ENCODE measurements at places on chromosomes 3 and 15.

DNA sequence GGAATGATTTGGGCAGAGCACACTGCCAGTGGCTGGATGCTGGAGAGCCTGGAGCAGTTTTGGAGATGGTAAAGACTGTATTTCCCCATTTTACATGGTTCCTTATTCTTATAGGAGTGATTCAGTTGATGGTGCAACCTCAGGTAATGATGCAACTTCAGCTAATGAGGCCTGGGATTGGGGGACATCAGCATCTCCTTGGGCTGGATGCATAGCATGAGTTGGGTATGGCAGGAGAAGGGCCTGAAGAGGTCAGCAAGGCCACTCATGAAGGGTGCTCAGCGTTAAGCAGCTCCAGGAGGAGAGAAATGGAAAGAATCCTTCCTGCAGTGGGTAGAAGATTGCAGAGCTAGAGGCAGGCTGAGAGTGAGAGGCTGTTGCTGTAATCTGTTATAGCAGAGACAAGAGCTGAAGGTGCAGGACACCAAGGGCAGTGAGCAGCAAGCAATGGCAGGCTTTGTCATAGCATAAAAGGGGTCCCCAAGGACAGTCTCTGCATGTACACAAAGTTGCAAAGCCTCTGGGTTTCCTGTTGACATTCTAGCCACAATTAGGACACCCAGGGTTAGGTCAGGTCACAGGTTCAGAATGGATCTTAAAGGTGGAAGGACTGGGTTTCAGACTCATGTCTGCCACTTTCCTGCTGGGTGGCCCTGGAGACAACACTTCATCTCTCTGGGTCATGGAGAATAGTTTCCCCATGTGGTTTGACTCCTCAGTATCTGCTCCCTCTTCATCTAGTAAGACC is 29.5 kb upstream of the SNRK start:
- no peak for DNase-seq

DNA sequence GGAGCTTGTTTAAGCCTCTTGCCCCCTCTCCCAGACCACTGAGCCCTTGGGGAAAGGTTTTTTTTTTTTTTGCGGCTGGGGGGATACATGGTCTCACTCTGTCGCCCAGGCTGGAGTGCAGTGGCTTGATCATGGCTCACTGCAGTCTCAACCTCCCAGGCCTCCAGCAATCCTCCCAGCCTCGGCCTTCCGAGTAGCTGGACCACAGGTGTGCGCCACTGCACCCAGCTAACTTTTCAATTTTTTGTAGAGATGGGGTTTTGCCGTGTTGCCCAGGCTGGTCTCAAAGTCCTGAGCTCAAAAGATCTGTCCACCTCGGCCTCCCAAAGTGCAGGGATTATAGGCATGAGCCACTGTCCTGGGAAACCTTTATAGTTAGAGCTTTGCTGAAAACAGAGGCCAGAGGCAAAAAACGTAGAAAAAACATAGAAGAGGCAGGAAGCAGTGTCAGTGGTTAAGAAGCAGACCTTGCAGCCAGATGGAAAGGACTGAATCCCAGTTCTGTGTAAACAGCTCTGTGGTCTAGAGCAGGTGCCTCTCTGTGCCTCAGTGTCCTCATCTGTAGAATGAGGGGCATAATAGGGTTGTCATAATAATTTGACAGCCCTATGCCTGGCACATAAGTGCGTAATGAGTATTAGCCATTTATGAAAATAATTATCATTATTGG is 33.1 kb downstream of the CMTM7 start:
- no peak for DNase-seq

DNA sequence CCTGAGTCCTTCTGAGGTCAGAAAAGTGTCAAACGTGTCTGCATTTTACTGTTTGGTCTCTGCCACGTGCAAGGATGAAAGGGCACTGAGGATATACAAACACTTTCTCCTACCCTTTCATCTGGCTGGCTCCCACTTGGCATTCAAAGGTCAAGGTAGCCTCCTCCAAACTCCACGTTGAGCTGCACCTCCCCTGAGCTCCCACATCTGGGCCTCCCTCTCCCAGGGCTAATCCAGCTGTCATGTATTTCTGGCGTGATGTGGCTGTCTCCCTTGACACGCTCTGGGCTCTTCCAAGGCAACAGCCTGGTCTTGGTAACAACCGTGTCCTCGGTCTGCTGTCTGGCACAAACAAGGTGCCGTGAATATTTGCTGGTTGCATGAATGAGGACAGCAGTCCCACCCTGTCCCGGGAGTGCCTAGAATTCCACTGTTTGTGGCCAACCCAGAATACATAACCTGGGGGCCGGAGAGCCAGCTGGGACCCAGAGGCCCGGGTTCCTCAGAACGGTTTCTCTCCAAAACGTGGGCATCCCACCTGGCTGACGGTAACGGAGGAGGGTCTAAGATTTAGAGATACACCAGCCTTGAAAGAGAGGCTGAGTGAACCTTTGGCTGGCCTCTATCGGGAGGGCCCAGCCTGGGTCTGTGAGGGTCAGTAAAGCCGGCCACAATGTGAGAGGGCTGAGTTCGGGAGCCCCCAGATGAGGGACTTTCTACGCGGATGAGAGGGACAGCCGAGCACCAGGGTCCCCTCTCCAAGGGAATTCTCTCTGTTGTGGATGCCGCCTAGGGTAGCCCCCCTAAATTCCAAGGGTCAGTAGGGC is 767 bp downstream of the GLT8D1 start:
- DNase-seq: peak; percentile 51

DNA sequence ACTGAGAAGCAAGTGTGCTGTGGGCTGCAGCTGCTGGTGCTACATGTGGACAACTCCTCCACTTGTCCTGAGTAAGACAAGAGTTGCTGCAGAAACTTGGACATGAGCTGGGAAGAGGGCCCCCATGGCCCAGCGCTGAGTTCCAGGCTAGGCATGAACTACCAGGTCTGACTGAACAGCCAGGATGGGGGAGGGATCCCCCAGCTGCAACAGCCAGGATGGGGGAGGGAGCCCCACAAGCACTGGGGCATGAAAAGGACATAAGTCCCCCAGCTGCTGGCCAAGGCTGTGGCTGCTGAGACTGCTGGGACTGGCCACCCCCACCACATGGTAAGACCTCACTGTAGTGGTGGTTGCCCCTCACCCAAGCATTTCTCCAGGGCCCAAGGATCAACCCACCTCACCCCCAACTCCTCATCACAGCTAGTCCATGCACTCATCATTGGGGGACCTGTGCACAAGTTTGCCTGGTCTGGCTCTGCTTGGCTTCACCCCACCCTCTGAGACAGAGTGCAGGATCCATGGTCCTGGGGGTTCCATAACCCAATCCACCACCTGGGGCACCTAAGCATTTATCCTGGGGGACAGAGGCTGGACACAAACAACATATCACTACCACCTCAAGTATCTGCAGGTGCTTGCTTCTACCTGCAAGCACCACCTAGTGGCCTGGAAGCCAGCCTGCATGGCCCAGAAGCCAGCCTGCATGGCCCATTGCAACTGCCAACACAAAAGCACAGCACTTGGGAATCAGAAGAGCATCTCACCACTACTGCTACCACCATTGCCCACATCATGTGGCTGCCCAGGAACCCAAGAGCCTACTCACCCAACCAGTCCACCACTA is 84.5 kb upstream of the STT3B start:
- peak; percentile 83 for DNase-seq

GRCh38 chr15:68315035-68315434 is 37.5 kb downstream of the FEM1B start:
- DNase-seq: peak; percentile 13

- DNase-seq: no peak
Observed at GRCh38 chr3:71360180-71360579, 223.3 kb downstream of the FOXP1 start.

DNA sequence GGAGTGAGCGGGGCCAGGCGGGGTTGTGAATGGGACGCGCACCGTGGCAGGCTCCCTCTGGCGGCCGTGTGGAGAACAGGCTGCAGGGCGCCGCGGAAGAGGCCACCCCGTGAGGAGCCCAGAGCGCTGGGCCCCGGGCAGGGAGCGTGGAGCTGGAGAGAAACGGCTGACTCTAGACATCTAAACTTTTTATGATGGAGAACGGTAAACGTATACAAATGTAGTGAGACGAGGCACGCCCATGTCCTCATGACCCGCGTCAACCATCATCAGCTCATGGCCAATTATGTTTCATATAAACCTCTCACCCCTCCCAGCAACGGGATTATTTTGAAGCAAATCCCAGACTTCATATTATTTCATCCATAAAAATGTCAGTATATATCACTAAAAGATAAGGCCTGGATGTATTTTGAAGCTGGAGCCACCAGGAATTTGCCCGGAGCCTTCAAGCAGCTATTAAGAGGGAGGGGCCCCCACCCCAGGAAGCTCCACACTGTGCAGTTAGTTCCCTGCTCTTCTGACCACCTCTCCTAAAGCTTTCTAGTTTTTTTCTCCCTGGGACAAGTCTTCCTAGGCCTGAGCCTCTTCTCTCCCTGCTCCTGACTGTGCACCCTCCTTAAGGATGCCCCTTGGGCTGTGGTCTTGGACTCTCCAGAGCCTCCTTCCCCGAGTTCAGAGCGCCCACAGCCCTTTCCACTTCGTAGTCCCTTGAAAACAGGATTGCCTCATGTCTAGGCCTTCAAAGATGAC is 149.5 kb downstream of the SMAD6 start:
- peak; percentile 94 for DNase-seq

DNA sequence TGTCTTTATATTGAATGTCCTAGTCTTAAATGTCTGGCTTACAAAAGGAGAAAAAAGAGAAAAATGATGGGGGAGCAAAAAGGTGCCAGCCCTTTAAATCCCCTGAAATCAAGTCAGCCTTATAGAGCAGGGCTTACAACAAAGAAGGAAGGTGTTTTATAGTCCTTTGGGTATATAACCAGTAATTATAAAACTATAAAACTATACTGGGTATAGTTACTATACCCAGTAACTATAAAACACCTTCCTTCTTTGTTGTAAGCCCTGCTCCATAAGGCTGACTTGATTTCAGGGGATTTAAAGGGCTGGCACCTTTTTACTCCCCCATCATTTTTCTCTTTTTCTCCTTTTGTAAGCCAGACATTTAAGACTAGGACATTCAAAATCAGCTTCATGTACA is 598.0 kb upstream of the SEMA6D start:
- no peak for DNase-seq

DNA sequence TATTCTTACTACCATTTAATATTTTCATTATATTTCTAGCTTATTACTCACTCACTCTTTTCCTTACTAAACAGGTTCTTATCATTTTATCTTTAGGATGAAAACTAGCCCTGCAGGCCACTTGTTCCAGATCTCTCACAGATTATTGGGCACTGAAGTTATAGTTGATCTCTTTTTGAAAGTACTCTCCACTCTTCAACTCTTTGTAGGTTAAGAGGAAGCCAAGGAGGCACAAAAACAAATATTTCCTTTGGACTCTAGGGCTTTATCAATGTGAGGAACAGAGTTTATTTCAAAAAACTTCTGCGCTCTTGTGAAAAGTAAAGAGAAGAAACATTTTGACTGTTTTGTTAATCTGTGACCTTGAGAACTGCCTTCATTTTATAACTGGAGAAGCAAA is 96.0 kb upstream of the NPHP3 start:
- DNase-seq: no peak

DNA sequence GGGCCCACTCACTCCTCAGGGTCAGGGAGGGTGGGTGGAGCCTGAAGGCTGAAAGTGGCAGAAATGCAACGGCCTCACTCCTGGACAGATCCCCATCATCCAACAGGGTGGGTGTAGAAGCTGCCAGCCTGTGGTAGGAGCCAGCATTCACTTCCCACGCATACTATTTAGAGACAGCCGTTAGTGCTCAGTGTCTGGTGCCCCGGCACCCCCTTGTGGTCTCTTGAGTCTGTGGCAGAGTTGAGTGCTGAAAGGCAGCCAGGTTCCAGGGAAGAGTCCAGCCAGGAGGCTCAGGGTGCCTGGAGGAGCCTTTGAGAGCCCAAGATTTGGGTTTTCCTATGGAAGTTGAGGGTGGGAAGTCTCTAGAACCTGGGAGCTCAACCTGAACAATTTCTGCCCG is 2.1 kb upstream of the GNAT1 start:
- DNase-seq: peak; percentile 91

GRCh38 chr15:50210462-50211157 is 28.6 kb downstream of the SLC27A2 start:
- DNase-seq: peak; percentile 86

DNA sequence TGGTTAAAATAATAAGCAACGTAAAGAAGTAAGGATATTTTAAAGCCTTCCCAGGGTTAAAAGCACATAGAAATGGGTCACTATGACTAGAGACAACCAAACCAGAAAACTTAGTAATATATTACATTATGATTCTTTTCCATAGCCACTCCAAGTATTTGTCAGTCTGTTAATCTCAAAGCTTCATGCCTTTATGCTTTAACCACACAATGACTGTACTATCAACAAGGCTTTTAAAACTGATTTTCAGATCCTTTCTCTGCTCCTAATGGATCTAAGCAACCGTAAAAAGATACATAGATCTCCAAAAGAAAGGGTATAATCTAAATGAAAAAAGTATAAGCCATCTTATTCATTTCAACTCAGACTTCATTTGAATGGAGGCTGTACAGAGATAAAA is 14.4 kb downstream of the SECISBP2L start:
- no peak for DNase-seq

GRCh38 chr3:177946936-177947335 is 589.3 kb upstream of the KCNMB2 start:
- no peak for DNase-seq

DNA sequence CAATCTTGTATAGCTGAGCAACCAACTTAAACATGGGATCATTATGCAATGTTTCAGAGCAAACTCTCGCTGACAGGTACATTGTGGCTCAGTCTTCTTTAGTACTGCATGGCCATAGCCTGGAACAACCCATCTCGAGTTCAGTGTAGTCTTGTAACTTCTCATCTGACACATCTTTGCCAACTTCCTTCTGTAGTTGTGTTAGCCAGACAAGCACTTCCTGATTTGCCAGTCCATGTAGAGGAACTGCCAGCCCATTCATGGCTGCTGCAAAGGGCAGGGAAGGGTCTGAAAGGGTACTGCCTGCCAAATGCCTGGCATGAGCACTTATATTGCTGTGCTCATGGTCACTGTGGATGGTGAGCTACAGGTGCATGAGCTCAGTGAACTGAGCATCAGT is 49.2 kb upstream of the CCDC54 start:
- no peak for DNase-seq

- DNase-seq: no peak
Observed at GRCh38 chr3:117463276-117464115, 753.9 kb downstream of the TUSC7 start.

DNA sequence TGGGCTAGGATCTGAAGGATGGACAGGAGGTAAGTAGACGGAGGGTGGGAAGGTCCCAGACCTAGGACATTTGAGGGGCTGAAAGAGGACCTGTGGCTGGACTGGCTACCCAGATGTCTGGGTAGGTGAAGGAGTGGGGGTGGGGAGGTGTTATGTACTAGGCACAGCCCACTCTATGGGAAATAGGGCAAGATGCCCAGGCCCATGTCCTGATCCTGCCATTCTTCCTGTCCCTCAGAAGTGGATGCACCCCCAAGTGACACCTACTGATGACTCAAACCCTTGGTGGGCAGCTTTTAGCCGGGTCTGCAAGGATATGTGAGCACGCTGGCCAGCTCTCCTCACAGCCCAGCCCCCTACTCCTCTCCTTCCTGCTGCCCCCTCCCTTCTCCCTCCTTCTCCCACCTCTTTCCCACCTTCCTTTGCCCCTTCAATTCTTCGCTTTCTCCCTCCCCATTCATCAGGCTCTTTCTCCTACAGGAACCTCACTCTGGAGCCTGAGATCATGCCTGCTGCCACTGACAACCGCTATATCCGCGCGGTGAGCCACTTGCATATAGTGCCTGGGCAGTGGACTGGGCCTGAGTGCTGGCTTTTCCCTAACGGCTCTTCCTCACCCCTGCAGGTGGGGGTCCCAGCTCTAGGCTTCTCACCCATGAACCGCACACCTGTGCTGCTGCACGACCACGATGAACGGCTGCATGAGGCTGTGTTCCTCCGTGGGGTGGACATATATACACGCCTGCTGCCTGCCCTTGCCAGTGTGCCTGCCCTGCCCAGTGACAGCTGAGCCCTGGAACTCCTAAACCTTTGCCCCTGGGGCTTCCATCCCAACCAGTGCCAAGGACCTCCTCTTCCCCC is 5.2 kb downstream of the ACY1 start:
- peak; percentile 64 for DNase-seq

Measured in endodermal cell (in vitro differentiated cells).